NCI-H2081 (cell line): ENCODE measurements at places on chromosomes 4 and X.

DNA sequence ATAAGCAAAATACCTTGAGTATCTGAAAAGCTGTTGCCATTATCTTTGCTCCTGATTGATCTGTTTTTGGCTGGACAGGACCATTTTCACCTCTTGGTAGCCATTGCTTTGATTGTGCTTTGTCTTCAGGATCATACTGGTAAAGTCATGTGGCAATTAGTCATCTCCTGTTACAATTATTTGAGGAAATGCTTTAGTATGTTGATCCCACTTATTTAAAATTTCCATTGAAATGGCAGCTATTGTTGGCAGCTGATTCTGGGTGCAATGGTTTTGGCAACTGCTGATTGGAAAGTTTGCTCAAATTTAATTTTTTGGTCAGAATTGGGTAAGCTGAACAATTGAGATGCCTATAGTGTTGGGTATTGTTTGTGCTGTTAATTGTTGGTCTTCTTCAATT lies 238.3 kb upstream of the TLL1 start:
- DNase-seq: no peak

GRCh38 chrX:44223150-44223549 lies 120.3 kb downstream of the EFHC2 start:
- no peak for DNase-seq

GRCh38 chr4:17544831-17545234 lies 29.9 kb downstream of the CLRN2 start:
- DNase-seq: peak; percentile 83

DNA sequence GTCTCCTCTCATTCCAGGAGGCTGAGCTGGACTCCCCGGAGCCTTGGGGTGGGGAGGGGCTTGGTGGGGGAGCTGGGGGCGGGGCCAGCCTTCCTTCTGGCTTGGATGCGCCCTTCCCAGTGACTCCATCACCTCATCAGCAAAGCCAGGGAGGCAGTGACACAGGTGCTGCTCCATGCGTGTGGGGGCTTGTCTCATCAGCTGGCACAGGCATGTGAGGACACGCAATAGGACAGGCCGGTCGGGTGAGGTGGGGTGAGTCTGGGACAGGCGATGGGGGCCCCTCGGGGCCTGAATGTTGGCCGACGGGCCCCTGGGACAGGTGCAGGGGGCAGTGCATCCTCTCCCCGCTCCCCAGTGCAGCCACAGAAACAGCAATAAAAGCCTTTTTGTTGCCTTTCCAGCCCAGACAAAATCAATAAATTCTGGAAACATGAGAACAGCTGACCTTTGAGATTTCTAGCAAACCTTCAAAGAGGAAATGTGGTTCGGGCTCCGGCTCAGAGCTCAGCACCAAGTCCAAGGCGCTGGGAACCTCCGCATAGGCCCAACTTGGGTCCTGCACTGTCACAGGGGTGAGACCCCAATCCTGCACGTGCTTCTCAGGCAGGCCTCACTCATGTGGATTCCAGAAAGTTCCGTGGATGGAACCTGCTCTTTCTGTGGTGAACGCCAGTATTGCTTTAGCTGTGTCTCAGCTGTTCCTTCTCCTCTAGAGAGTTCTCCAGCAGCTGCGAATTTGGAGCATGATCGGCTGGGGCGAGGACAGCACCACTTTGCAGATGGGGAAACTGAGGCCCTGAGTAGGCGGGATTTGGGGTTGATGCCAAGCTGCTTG lies 18.5 kb downstream of the ADRA2C start:
- no peak for DNase-seq

GRCh38 chr4:135434936-135435335 lies 1233.3 kb upstream of the PABPC4L start:
- DNase-seq: no peak

GRCh38 chrX:17547658-17548057 lies 172.7 kb downstream of the NHS start:
- DNase-seq: no peak

GRCh38 chr4:24144381-24144780 lies 254.5 kb upstream of the PPARGC1A start:
- DNase-seq: no peak

GRCh38 chr4:45663628-45664081 lies 460.2 kb downstream of the GABRG1 start:
- no peak for DNase-seq

GRCh38 chr4:151389311-151389710 lies 19.7 kb upstream of the FHIP1A start:
- DNase-seq: no peak

DNA sequence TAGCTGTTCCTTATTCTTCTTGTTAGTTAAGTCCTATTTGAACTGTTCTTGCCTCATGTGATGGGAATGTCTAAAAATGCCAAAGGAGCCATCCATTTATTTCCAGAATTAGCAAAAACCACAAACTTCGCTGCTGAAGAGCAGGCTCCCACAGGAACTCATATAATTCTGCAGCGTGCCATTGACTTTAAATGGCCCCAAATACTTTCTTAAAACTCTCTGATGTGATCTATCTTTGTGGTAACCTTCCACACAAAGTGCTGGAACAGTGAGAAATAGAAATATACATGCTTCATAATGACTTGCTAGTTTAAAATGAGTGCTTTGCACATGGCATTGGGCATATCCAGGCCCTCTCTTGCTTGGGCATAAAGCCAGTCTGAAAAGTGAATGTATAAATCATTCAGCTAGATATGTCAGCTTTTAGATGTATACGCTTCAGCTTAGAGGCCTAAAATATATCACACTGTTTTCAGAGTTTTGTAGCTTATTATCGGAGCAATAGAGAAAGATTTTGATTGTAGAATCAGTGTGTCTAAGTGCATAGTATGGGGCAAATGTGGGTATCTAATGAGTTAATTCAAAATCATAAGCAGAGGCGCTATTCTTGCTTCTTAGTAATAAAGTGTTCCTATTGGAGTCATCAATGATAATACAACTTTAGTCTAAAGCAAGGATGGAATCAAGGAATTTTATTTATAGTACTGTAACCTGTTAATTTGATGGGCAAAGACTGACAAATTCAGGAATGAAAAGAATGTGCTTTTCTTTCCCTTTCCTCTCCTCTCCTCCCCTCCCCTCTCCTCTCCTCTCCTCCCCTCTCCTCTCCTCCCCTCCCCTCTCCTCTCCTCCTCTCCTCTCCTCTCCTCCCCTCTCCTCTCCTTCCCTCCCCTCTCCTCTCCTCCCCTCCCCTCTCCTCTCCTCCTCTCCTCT lies 392.2 kb upstream of the ZFP42 start:
- DNase-seq: no peak

DNA sequence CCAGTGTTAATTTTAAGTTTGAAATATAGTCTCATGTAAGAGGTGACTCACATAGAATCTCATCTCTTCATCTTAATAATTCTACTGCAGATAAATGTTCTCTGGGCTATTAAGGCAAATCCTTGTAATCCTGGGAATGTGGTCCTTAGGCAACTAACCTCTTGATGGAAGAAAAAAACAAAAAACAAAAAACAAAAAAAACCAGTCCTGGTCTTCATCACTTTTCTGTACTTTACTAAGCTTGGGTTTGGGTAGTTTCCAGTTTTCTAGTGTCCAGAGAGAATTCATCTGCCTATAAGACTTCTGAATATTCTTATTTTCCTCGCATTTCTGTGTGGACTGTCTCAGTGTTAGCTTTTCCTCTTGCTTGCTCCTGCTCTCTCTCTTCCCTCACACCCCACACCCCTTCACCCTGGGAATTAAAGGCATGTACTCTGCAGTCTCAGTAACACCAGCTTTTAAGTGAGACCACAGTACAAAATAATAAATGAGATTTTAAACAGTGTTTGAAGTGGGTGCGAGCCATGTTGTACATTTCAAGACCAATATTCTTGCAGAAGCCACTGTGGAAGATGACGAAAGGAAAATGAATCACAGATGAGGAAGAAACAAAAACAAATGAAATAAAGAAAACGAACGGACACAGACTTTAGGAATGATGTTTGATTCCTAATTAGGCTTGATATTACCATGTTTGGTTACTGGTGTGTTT lies 51.7 kb downstream of the HAND2 start:
- DNase-seq: no peak

GRCh38 chr4:1451106-1451751 lies 45.0 kb upstream of the NKX1-1 start:
- no peak for DNase-seq

DNA sequence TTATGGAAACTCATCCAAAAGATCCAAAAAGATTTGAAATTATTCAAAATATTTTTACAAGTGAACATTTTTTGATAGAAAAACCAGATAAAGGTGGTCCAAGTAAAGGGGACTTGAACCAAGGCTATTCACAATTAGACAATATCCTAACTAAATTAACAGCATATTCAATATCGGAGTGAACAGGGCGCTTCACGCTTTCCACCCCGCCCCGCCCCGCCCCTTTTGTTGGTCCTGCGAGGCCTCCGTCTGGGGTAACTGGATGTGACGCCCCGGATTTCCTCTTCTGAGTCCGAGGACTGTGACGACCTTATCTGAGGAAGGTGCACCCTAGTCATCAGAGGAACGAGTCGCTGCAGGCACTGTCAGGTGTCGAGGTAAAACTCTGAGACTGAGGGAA lies at the start of gene MAGEB16:
TSS of gene MAGEB16 (plus strand) at position 301 of the 400 bp plus-strand sequence. CDS start 3,855 bp downstream, outside the sequence.
- no peak for DNase-seq

DNA sequence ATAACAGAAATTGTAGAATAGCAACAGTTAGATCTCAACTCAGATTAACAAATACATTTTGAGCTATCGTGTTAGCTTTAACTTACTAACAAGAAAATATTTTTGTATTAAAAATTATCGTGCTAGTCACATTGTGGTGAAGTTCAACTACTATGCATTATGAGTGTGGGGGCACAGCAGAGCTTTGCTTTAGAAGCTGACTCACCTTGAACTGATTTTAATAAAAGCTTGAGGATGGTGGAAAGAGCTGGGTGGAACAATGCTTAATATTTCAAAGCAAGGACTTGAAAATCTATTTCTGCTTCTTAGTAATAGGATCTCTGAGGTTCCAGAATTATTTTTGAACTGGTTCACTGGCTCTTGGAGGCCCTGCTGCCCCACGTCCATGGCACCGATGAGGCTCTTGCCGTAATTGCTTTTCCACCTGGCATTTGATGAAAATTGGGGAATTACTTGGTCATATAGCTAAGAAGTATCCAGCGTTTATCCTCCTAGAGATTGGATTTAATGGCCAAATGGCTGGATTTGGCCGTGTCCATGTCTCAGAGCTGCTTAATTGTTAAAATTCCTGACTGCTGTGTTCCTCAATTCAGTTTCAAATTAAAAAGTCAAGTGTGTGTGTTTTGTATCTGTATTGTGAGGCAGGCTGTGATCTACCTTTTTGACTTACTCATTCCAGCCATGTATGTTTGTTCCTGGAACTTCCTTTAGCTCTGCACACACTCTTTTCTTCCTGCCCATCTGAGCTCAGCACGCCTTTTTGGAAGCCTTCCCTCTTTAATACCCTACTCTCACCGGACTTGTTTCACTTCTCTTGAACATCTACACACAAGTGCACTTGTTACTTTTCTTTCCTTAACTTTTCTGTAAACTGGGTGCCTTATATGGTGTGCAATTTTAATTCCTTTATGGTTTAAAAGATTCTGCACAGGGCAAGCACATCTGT lies 66.6 kb upstream of the LIMCH1 start:
- DNase-seq: no peak

DNA sequence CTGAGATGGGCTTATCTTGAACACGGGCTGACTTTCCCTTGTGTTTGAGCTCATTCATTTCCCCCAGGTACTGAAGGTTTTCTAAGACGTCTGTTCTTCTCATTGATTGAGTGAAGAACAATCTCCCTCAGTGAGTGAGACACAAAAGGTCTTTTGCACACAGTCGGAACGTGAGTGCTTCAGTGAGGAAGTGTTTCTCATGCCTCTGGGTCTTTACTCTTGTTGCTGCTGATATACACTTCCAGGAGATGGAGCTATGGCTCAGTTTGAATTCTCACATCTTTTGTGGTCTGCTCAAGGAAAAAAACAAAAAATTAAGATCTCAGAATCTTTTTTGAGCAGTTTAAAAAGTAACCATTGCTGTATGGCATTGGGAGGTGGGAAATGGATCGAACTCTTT lies 981.9 kb upstream of the TENM3 start:
- peak; percentile 30 for DNase-seq

DNA sequence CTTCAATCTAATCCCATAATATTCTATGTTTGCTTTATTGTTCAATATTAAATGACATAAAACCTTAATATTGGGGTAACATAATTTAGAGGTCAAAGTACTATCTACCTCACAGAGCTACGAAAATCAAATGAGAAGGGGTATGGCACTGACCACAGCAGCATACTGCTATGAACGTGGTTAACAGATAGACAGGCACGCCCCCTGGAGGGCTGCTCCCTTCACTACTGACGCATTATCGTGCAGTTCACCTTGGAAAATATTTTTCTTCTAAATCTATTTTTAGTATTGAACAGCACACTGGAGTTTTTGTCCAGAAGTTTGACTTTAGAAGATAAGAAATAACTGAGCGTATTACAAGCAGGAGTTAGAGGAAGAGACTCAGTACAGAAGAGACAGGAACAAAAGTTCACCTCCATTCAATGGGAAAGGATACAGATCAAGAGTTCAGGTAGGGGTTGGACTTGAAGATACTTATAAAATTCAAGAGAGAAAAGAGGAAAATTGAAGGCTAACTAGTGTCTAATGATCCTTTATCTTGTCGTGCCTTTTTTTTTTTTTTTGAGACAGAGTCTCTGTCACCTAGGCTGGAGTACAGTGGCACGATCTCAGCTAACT lies 22.7 kb downstream of the MAP9 start:
- peak; percentile 50 for DNase-seq

GRCh38 chr4:35802644-35803043 lies 441.7 kb downstream of the ARAP2 start:
- DNase-seq: no peak

- DNase-seq: no peak
Measured at GRCh38 chr4:156038772-156039171, 85.1 kb upstream of the CTSO start.

DNA sequence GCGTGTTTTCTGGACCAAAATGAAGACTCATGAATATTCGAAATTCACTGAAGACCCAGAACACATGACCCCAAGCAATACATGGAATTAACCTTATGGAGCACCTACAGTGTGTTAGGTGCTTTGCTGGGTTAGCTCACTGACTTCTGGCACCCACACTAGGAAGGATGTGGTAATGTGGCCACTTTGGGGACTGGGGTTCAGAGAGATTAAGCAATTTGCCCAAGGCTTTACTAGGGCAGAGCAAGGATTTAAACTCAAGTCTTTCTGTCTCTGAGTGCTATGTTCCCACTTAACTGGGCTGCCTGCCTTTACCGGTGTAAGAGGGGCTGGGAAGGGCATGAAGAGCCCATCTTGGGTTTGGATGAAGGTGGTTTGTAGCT lies 162.0 kb upstream of the ATP6AP2 start:
- DNase-seq: no peak

DNA sequence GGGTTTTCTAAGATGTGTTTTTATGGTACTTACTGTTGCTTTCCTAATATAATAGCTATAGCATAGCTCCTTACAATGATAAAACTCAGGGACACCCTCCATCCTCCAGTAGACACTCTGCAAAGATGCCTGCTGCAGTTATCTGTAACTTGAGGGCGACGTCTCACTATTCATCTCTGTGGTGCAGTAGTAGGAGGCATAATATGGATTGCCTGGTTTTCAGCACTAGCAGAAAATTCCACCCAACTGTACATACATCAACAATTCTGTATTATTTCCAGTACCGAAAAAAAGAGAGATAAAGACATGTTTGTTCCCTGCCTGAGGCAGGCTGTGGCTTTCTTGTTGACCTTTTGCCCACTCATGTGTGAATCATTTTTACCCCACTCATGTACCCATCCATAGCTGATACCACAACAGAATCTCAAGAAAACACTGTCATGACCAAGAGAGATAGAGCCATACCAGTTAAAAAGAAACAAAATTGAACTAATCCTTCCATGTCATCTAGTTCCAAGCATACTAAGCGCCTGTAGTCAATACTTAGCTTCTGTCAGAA lies 220.1 kb downstream of the RAB28 start:
- no peak for DNase-seq

GRCh38 chrX:39850630-39851152 lies 247.1 kb downstream of the BCOR start:
- DNase-seq: peak; percentile 14
